ENCODE measurements at places on chromosomes 6 and 20. TPM values are rescaled to one million over a fixed set of nuclear protein-coding genes. Genes with fewer than 3 reads are reported as not detected.

Gene PERP
- 36.7 TPM for total RNA-seq

Gene ARFGEF3
- total RNA-seq: 10.6 TPM

Gene SUMO4
- total RNA-seq: 5.5 TPM

Gene GSTA1
- total RNA-seq: not detected

Gene MMP24
- total RNA-seq: 0.27 TPM

Gene NKX2-4
- not detected for total RNA-seq

Gene ABT1
- total RNA-seq: 18.2 TPM

Measured in thoracic aorta endothelial cell (primary cell).